ENCODE measurements at places on chromosomes 3 and 15.

DNA sequence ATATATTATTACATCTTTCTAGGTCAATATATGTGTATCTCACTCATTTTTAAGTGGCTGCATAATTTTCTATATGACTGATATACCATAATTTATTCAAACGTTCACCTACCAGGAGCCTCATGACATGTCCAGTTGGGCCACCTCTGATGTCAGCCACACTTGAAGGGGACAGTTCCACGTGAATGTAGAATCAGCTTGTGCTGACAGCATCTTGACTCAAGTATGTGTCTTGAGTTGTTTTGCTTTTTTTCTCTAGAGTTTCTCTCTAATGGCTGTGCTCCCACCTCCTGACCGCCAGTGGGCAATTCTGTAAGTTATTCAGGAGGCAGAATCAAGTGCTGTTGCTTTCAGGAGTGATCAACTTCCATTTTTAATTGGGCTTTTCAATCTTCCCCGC lies 237.9 kb downstream of the NFKBIZ start:
- no peak for DNase-seq

DNA sequence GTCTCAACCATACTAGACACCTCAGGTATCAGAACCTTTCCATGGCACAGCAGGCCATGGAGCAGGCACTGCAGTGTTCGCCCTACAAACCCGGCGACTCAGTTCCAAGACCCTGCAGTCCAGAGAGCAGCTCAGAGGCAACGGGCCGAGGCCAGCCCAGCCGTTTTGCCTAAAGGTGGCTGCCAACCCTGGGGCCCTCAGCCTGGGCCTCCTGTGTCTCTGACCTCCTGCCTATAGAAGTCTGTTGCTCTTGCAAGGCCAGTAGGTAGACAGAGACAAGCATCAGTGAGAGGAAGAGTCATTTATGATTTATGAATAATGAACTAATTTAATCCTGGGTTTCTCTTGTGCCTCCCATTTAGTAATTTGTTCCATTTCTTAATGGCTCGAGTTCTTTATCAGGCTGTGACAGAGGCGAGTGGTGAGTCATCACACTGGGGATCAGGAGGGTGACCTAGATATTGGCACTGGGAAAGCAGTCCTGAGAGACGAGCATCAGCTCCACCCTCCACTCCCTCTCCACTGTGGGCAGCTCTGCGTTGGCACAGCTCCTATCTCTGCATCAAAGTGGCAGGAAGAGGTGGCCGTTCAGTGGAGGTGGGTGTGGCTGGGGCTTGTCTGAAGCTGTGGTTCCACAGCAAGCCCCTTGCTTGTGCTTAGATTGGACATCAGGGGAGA lies 79.8 kb downstream of the ABHD5 start:
- DNase-seq, result no peak

GRCh38 chr3:128343287-128344051 lies 123.2 kb downstream of the DNAJB8 start:
- no peak for DNase-seq

- DNase-seq, result no peak
Observed at GRCh38 chr15:88736204-88736603, 67.0 kb upstream of the ACAN start.

GRCh38 chr3:58800940-58801339 lies 134.4 kb upstream of the FAM3D start:
- no peak for DNase-seq

DNA sequence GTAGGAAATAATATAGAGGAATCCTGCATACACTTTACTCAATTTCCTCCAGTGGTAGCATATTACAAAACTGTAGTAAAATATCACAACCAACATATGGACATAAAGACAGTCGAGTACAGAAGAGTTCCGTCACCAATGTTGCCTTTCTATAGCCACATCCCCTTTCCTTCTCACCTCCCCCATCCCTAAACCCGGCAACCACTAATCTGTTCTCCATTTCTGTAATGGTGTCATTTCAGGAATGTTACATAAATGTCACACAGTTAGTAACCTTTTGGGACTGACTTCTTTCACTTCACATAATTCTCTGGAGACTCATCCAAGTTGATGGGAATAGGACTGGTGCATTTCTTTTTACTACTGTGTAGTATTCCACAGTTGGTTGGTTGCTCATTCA lies 41.4 kb upstream of the ATG7 start:
- DNase-seq, result no peak

GRCh38 chr3:12545473-12545791 lies at the start of gene MKRN2OS:
TSS of gene MKRN2OS (minus strand) at chr3:12545499. CDS start at chr3:12545464, 35 bp downstream.
- DNase-seq, result no peak

- DNase-seq, result no peak
Observed at GRCh38 chr3:146159616-146160320, 1.2 kb downstream of the PLOD2 start.

DNA sequence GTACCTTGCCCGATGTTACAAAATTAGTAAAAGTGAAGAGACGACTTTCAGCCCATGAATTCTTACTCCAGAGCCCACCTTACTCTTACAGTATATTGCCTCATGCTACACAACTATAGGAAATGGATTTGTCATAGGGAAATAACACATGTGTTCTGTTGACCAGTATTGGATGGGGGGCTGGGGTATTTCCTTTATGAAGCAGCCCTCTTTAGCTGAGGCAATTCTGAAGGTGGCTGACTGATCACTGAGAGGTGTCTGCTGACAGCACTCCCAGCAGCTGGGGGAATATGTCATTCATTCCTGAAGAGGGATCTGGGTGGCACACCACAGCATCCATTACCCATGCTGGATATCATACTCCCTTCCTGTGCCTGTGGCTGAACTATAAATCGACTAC lies 6.4 kb upstream of the GOLM2 start:
- no peak for DNase-seq

- DNase-seq, result no peak
Observed at GRCh38 chr3:2661078-2661477, 449.1 kb downstream of the IL5RA start.

DNA sequence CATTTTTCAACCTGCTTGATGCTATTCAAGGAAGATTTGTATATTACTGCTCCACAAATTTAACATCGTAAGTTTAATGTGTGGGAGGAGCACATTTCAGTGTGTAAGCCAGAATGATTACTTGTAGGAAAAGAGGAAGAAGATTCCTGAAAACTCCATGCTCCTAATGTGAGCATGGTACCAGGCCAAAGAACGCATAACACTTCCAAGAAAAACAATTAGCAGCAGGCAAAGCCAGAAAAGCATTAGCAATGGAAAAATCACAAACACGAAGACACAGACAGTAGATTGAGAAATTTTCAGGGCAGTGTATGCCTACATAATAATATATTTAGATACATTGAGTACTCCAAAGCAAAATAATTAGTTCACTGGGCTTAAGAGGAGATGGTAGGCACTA lies 96.6 kb upstream of the CBLB start:
- DNase-seq, result no peak

- DNase-seq, result no peak
Observed at GRCh38 chr15:90401495-90401894, 13.5 kb downstream of the IQGAP1 start.

GRCh38 chr3:169071003-169071402 lies 592.5 kb downstream of the MECOM start:
- no peak for DNase-seq

GRCh38 chr15:74438721-74439316 lies 5.1 kb upstream of the SEMA7A start:
- DNase-seq, result peak; percentile 60

DNA sequence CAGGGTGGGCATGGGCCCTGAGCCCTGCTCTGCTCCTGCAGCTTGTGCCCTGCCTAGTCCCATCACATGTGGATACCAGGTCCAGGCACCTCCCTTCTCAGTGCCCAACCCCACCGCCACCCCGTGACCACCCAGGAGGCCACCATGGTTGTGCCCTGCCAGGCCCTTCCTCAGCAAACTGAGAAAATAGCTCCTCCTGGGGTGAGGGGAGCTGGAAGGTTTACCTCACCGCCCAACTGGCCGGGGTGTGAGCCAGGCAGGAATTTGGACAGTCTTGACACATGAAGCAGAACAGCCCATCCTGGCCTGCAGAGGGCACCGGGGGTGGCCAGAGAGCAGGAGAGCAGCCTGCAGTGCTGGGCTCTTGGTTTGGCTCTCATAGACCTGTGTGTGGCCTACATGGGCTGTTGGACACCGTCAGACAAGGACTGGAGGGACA lies 11.4 kb upstream of the C3orf22 start:
- no peak for DNase-seq

DNA sequence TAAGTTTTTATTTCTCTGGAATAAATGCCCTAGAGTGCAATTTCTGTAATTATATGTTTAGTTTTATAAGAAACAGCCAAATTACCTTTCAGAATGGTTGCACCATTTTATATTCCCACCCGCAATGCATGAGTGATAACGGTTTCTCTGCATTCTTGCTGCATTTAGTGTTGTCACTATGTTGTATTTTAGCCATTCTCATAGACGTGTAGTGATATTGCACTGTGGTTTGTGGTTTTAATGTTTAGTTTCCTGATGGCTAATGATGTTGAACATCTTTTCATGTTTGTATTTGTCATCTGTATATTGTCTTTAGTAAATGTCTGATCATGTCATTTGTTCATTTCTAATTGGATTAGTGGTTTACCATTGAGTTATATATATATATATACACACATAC lies 73.0 kb upstream of the GOLIM4 start:
- no peak for DNase-seq

DNA sequence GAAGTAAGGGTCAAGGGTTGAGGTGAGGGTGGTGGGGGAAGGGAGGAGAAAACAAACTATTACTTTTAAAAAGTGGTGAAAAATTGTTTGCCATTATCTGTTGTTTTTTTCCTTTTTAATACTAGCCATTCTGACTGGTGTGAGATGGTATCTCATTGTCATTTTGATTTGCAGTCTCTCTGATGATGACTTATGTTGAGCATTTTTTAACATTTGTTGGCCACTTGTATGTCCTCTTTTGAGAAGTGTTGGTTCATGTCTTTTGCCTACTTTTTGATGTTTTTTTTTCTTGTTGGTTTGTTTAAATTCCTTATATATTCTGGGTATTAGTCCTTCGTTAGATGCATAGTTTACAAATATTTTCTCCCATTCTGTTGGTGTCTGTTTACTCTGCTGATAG lies 185.9 kb upstream of the ANKRD28 start:
- DNase-seq, result no peak

DNA sequence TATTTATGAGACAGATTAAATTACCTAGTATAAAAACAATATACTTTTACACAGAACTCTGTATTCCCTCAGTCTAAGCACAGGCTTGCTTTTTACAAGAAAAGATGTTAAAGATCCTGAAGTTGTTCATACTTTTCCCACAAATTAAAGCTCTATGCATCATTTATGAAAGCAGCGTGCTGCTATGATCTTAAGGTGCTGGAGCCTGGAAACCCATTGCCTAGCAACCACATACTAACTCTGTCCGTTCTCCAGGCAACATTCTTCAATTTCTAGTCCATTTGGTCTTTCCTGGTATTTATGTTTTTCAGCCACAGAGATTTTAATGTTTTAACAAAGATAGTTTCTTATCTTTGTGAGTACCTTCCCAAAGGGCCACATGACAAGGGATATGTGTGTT lies 312.0 kb downstream of the DOCK3 start:
- no peak for DNase-seq

- DNase-seq, result no peak
Observed at GRCh38 chr15:63402498-63403253, 21.0 kb upstream of the CA12 start.

- DNase-seq, result no peak
Observed at GRCh38 chr15:69841113-69841828, 256.4 kb downstream of the TLE3 start.

DNA sequence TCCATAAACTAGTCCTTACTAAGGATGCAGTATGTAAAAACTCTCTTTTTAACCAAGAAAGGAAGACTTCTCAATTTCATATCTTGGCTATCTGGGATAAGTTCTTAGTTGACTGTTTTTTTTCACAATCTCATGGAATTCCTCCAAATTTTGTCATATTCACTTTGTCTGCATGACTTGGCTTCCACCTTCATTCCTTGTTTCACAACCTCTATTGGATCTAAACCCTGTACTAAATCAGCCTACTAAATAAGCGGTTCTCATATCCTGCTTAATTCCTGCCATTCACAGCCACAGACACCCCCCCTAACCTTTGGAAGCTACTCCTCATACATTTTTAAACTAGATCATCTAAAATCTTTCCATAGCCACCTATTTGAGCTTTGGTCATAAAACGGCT lies 370.6 kb upstream of the NAALADL2 start:
- DNase-seq, result no peak

GRCh38 chr3:69500604-69501003 lies 114.7 kb upstream of the FRMD4B start:
- DNase-seq, result no peak
